NCI-H774 (cell line): ENCODE measurements at places on chromosomes 16 and 17.

DNA sequence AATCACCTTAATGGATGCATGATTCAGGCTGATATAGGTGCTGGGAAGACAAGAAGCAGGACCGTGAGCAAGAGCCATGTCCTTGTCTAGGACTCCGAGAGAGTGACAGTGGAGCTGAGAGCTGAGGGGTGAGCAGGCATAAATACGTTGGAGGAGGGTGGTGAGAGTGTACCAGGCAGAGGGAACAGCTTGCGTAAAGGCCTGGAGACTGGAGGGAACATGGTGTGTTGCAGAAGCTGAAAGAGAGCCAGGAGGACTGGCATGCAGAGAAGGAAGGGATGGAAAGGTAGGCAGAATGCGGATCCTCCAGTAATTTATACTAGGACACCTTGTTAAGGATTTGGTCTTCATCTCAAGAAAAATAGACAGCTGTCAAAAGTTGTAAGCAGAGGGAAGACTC is 653.2 kb downstream of the HS3ST4 start:
- no peak for DNase-seq

DNA sequence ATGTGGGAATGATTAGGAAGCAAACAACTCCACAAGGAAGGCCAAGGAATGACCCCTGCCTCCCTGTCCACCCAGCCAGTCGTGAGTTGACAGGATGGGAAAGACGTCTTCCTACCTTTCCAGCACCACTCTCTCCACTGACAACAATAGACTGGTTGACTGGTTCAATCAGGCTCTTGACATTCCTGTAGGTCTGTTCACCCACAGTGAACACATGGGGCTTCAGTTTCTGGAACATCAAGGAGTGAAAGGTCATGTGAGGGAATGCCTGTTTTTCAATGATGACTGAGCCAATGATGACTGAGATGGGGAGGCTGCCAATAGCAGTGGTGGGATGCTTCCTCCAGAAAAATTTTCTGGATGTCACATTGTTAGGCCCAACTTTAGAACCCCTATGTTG is 9.6 kb downstream of the MYO19 start:
- DNase-seq: no peak

GRCh38 chr16:49800876-49801275 is 55.0 kb downstream of the ZNF423 start:
- no peak for DNase-seq

DNA sequence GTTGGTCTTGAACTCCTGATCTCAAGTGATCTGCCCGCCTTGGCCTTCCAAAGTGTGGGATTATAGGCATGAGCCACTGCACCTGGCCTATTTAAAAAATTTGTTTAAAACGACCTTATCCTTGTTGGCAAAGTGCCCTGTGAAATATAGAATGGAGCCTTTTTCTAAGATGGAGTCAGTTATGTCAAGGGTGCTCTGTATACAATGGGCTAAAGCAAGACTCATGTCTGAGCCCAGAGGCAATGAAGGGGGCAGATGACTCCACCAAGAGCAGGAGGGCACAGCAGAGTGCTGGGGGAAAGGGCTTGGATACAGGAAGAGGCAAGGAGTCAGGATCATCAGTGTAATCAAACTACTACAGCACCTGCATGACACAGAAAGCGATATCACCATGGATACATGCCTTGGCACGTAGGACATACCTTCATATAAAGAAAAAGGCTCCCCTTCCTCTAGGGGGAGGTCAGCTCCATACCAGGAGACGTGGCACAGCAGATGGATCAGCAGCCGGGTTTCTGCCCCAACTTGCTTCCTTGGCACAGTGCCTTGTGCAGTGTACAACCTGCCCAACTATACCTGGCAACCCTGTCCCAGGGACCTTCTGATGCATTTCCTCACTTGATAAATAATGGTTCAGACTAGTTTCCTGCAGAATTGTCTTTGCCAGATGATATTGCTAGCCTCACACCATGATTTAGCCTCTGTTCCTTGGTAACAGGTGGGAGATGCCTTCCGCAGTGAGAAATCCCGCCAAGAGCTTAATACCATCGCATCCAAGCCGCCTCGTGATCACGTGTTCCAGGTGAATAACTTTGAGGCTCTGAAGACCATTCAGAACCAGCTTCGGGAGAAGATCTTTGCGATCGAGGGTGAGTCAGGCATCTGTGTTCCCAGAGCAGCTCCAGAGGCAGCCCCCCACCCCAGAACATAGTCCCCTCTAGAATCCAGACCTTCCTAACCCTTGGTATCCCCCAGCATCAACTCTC is 15.3 kb downstream of the ITGAM start:
- DNase-seq: no peak

- no peak for DNase-seq
These were observed 6.1 kb upstream of the WFIKKN2 start for GRCh38 chr17:50829332-50829731.

GRCh38 chr16:3192476-3193019 is 4.5 kb downstream of the OR1F1 start:
- no peak for DNase-seq

DNA sequence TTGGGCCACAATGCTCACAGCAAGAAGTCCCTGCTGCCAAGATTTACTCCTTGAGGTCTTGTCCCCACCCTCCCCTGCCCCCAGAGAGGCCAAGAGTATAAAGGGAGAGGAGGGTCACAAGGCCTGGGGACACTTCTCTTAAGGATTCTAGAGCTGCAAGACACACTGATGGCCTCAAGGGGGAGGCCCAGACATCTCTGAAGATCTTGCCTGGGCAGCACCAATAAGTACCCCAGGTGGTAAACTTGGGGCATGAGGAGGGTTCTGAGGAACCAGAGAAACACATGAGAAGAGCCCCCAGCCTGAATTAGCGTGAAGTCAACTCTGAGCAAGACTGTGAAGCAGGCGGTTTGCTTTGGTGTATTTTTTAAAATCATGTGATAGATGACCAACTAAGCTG is 26.8 kb upstream of the MTMR4 start:
- DNase-seq: no peak

GRCh38 chr16:84999200-84999599 is 12.1 kb downstream of the ZDHHC7 start:
- no peak for DNase-seq
